GM12878 (cell line): ENCODE measurements at places on chromosomes 2 and 18. TPM values are rescaled to one million over a fixed set of nuclear protein-coding genes. Genes with fewer than 3 reads are reported as not detected.

Gene ANKRD62
- total RNA-seq, result not detected in 2 replicates

Gene KRCC1
- 10.6 and 11.4 TPM in 2 replicates for total RNA-seq

Gene SCN7A
- 0.05 TPM in 1 of 2 replicates, not detected in the other for total RNA-seq

Gene RBM43
- total RNA-seq, result 2.7 and 3.6 TPM in 2 replicates

Gene REG1A
- total RNA-seq, result 4.5 and 6.8 TPM in 2 replicates

Gene CNGA3
- total RNA-seq, result not detected in 2 replicates

Gene RAB6C
- not detected in 2 replicates for total RNA-seq

Gene UGT1A9
- not detected in 2 replicates for total RNA-seq

Gene DNAH7
- total RNA-seq, result 0.19 and 0.31 TPM in 2 replicates

Gene LCT
- 0.08 and 0.11 TPM in 2 replicates for total RNA-seq

Gene RAPGEF4
- total RNA-seq, result 0.18 TPM in 1 of 2 replicates, not detected in the other
